ENCODE measurements at places on chromosomes 16 and 17.
A peak's percentile ranks its signal among the peaks of the same experiment; 100 is the strongest.

DNA sequence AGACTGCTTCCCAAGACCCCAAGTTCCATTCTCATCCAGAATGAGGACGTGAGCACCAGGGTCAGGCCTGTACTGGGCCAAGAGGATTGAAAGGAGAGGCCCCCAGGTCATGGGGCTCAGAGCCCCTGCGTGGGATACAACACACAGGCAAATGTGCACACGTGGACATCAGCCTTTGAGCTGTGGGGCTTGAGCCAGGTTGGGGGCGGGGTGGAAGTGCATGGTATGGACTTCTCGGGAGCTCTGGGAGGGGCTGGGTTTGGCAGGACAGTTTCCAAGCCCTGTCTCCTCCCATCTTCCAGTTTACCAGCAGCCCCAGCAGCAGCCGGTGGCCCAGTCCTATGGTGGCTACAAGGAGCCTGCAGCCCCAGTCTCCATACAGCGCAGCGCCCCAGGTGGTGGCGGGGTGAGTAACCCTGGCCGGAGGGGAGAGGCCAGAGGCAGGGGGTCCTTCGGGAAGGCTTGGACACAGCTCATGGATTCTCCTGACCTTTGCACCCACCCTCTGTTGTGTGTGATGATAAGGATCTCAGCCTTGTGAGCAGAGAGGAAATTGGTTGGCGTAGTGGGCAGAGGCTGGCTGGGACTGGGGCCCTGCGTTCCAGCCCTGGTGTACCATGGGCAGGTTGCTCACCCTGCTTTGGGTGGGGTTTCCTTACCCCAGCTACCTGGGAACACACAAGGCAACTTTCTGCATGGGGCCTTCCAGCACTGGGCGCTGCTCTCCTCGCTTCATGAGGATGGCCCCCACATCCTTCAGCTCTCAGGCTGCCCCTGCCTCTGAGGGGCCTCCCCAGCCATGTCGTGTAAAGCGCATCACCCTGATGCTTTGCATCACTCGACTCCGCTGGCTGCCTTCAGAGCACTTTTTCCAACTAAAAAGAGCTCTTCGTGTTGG, 10.4 kb upstream of the LASP1NB start:
- no peak for DNase-seq

- no peak for DNase-seq
Observed at GRCh38 chr17:44187131-44187899, 543 bp downstream of the TMUB2 start.

DNA sequence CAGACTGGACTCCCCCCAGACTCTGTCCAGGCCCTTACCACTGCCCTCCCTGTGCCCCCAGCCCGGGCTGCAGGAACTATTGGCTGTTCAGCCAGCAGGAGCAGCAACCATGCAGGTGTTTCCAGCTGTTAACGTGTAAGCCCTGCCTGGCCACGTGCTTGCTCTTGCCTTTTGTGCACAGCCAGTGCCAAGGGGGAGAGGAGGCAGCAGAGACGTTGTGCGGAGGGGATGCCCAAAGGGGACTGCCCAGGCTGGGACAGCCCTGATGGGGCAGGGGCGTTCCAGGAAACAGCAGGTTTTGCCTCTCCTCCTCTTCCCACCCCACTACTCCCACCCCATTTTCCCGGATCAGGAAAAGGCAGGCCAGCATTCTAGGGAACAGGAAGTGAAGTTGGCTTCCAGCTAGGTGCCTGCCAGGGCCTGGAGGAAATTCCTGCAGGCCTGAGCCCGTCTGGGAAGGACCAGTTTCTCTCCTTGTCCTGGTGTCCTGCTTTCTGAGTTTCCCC, 16.7 kb upstream of the LASP1NB start:
- DNase-seq, result no peak

- no peak for DNase-seq
Observed at GRCh38 chr17:73017658-73018057, 74.8 kb downstream of the SLC39A11 start.

DNA sequence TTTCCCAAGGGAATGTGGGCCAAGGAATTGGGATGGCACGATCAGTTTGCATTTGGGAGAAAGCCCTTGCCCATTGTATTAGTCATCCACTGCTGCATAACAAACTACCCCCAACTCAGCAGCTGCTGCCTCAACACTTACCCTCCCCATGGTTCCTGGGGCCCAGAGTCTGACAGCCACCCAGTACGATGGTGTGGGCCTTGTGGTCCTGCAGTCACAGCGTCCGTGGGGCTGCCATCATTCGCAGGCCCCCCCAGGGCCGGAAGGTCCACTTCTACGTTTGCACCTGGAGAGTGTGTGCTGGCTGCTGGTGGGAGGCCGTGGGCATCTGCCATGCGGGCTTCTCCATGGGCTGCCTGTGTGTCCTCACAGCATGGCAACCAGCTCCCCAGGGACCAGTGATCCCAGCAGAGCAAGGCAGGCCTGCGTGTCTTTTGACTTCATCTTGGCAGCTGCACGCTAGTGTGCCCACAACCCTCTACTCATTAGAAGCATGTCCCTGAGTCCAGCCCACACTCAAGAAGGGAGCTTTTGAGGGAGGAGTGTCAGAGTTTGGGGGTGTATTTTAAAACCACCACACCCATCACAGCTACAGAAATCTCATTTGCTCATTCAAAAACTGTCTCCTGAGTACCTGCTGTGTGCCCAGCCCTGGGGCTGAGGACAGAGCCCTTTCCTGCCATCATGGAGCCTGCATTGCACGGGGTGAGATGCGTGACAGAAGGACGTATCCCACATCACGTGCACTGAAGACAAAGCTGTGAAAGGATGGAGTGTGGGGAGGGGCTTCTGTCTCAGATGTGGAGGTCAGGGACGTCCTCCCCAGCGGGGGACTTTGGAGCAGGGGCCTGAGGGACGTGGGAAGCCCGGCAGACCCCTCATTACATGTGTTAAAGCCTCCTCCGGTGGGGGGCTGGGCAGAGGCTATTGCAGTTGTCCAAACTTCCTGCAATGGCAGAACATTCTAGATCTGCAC, 185.0 kb upstream of the ZNF469 start:
- DNase-seq, result no peak

- DNase-seq, result no peak
Observed at GRCh38 chr17:61289408-61290385, 109.9 kb upstream of the TBX2 start.

DNA sequence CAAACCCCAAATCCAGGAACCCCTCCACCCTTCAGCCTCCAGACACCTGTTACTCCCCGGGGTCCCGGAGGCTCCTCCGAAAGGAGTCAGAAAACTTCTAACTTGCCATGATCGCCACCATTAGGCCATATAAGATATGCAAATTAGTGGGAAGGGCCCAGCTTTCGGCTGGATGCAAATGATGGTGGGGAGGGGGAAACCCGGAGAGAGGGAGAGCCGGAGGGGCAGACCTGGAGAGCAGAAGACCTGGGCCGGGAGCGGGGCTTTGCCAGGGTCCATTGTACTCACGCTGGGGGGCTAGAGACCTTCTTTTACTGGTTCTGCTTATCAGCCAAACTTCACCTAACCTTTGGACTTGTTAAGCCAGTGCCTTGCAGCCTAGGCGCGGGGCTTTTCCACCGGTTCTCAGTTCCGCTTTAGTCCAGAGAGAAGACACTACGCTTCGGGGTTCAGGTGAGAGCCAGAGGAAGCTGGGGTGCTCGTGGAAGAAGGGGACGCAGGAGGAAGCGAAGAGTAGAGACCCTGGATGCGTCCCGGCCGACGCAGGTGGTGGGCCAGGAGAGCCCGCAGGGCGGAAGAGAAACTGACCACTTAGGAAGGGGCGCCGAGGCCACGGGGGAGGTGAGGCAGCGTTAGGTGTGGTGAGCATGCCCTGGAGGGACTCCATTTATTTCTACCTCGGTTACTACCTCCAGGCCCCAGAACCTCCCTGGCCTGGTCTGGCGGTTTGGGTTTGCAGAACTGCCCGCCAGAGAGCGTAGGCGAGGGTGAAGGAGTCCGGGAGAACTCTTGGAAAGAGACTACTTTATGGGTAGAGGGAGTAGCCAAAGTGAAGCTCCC, at the start of gene HNF1B:
TSS of gene HNF1B (minus strand) at position 99 of the 840 bp plus-strand sequence. CDS start 175 bp downstream, outside the sequence.
- DNase-seq, result no peak

DNA sequence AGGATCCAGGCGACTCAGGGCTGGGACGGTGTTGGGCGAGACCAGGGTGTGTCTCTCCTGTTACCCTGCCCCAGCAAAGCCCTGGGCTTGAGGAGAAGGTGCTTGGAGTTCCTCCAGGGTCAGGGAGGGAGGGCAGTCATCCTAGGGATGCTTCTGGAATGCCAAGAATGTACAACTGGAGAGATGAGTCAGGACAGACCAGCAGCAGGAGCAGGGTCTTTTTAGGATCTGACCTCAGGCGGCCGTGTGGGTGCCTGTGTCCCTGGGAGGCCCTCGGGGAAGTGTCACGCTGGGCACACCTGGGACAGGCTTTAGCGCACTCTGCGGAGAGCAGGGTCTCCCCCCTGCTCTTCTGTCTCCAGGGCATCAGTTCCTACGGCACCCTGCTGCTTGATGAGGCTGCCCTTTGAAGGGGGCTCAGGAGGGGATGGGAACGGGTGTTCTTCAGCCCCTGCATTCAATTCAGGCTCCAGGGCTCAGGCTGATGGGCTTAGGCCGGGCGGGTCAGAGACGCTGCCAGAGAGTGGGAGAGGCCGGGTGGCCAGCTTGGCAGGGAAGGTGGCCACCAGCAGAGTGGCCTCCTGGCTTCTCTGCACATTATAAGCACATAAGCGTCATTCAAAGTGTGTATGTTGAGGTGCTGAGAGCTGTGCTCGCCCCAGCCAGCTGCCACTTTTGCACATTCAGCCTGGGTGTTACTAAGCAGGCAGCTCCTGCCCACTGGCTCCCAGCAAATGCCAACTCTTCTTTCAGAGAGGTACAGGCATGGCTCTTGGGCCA, 8.4 kb upstream of the MTSS2 start:
- DNase-seq, result no peak

GRCh38 chr16:78609402-78610274, 510.2 kb downstream of the WWOX start:
- no peak for DNase-seq

GRCh38 chr17:7882068-7882467, 6.5 kb upstream of the CHD3 start:
- no peak for DNase-seq

- DNase-seq, result no peak
Observed at GRCh38 chr17:67109111-67109510, 64.8 kb downstream of the CACNG1 start.

DNA sequence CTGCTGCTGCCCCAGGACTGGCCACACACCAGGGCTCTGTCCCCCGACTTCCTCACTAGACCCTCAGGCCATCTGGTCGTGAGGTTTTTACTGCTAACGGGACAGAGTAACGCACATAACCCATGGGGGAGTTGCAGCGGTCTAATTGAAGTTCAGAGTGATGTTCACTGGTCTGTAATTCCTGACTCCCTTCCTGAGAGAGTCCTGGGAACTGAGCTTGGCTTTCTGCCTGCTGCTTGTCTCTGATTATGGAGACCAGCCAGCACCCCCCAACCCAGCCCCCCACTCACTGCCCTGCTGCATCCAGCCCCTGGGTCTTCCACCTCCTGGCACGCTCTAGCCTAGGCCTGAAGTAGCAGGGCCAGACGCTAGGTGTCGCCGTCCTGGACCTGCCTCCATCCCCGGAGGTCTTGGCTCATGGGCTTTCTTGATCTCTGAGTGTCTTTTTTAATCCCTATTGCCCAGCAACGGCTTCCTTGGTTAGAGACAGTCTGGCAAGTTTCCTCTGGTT, 192.9 kb downstream of the CCDC182 start:
- peak; percentile 29 for DNase-seq

DNA sequence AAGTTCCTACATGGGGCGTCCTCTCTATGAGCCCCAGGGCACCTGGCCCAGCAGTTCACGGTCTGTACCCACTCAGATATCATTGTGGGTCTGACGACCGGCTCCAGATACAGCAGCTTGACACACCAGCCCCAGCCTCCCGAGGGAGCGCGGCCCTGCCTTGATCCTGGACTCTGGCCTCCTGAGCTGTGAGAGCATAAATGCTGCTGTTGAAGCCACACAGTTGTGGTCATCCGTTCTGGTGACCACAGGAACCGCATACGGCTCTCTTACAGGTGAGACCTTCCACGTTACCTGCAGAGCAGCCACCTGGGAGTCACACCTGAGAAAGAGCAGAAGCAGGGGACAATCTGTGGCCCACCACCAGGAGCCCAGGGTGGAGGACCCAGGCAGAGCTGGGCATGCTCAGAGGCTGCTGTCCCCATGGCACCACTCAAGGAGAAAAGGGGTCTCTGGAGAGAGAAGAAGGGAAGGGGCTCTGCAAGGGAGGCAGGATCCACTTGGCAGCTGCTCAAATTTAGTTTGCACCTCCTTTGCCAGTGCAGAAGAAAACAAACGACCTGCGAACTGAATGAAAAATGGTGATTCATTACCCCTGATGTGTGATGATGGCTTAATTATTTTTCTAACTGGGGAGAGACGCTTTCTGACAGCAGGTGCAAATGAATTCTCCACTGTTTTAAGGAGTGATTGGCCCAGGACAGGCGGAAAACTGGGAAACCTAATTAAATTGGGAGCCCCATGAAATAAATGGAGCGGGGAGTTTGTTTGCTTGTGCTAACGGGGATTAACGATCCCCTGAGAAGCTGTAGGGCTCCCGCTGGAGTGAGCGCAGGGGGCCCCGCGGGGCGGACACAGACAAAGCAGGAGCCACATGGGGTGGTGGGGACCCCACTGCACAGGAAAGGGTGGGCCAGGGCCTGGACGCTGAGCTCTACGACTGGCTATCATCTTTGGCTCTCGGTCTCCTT, 208.9 kb downstream of the RBFOX3 start:
- DNase-seq, result no peak

DNA sequence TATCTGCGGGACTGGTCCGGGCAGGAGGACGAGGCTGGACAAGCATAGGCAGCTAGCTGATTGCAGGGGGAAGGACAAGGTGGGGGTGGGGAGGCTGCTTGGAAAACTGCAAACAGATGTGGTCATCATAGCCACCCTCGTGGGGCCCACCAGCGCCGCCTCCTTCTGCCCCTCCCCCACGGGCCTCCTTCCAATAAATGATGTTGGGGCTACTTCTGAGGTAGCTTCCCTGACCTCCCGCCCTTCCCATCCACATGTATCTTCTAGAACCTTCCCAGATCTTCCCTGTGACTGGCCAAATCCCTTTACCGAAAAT, 12.3 kb upstream of the CDC42EP4 start:
- DNase-seq, result no peak

- DNase-seq, result no peak
Observed at GRCh38 chr16:2497695-2498484, 15.9 kb upstream of the ATP6V0C start.

- no peak for DNase-seq
Observed at GRCh38 chr17:71799657-71800056, 321.2 kb upstream of the SOX9 start.

DNA sequence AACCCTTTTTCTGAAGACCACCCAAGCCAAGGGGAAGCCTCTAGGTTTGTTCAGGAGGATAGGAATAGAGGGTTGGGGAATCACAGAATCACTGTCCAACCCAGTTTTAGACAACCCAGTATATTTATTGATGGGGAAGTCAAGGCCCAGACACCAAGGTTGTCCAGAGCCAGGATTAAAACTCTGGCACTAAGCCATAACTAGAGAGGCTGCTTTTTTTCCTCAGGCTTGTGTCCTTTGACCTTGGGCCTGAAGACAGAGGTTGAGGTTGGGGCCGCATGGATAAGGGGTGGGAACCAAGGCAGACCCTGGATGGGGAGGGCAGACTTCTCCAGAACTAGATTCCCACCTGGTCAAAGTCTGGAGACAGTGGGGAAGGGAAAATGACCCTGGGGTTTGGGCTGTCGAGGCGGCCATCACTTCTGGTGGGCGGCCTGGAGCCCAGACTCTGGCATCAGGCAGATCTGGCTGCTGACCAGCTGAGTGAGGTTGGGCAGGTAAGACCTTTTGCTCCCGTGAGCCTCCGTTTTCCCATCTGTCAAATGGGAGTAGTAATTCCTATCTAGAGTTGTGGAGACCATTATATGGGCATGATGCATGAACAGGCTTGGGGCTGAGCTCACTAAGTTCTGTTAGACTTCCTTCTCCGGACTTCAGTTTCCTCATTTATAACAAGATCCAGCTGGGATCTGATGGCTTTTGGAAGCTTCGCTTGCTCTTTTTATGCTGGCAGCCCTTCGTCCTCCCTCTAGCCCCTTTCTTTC, 17.9 kb downstream of the IGFBP4 start:
- no peak for DNase-seq

All from activated CD8-positive, alpha-beta memory T cell treated with anti-CD3 and anti-CD28 coated beads, Interleukin-2, amount 50 U/mL, for 4 hours (primary cell).